Activated naive CD8-positive, alpha-beta T cell treated with anti-CD3 and anti-CD28 coated beads, Interleukin-2, amount 50 U/mL, for 24 hours (primary cell): ENCODE measurements at places on chromosomes 2 and 18.

GRCh38 chr2:203867561-203868200 lies at the start of gene CTLA4:
CTLA4 (plus strand) TSS chr2:203867771; CDS start chr2:203867943, 172 bp downstream.
- no peak for DNase-seq

DNA sequence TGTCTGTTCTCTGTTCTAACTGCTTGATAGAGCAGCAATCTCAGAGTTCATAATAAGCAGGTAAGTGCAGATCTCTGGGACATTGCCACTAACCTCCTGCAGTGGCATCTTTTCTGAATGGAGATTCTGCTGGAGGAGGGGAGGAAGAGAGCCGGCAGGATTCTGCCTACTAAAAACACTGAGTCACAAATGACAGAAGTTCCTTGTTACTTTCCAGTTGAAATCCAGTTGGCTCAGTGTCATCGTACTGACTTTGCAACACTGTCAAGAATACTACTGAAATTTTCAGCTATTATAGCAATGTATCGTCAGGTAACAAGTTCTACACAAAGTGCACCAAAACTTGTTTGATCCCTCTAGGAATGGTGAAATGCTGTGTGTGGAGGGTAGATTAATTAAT lies 79.6 kb upstream of the ST6GAL2 start:
- no peak for DNase-seq

GRCh38 chr2:165575044-165575615 lies 105.6 kb downstream of the CSRNP3 start:
- DNase-seq = no peak

DNA sequence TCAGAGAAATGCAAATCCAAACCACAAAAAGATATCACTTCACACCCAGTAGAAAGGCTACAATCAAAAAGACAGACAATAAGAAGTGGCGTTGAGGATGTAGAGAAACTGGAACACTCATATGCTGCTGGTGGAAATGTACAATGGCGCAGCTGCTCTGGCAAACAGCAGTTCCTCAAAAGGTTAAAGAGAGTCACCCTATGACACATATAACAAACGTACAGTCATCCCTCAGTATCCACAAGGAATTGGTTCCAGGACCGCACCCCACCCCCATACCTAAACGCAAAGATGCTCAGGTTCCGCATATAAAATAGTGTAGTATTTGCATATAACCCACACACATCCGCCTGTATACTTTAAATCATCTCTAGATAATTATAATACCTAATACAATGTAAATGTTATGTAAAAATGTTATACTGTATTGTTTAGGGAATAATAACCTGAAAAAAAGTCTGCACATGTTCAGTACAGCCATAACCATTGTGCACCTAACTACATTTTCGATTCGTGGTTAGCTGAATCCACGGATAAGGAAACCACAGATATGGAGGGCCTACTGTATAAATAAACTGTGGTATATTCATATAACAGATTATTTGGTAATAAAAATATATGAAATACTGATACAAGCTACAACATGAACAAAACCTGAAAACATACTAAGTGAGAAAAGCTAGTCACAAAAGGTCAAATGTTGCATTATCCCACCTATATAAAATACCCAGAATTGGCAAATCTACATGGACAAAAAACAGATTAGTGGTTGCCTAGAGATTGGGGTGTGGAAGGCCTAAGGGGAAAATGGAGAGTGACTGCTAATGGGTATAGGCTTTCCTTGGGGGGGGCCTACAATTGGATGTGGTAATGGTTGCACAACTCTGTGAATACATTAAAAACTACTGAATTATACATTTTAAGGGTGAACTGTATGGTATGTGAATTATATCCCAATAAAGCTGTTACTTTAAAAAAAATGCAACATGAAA lies 37.5 kb downstream of the UXS1 start:
- no peak for DNase-seq

DNA sequence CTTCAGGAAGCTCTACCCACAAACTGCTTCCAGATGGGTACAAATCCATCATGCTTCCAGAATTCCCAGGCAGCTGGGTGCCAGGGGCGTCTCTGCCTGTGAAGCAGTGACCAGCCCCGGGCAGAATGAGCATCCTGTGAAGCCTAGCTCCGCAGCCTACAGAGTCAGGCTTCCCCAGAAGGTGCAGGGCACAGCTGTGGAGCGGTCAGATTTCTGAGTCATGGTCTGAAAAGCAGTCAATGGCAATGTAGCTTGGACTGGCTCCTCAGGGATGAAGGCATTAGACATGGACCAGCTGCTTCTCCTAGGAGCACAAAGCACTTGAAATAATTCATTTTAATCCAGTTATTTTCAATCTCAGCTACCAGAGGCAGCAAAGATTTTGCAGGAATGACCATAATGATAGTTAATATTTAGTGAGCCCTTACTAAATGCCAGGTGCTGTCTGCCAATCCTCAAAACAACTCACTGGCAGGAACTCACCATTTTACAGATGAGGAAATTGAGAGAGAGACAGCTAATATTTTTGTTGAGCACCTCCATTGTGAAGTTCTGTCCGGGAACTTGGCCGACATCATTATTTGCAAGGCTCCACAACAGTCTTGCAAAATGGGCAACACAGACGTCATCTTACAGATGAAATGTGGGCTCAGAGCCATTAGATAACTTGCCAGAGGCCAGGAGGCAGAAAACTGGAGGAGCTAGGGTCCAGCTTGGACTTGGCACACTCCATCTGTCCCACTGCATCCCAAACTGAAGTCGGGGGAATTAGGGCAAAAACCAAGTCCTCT lies 31.7 kb downstream of the ACMSD start:
- DNase-seq = no peak

DNA sequence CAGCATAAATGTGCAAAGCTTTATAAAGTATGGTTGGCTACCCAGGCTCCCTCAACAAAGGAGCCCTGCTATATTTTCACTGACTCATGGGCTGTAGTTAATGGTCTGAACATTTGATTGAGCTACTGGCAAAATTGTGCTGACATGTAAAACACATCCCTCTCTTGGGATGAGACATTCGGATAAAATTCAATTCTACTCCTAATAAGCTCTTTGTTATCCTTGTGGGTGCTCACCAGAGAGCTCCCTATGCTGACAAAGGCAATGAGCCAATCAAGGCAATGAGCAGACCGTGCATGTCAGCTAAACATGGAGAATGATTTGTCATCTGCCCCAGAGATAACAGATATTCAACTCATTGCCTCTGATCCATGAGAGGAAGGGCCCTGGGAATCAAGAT lies 27.7 kb downstream of the SERPINB8 start:
- no peak for DNase-seq

DNA sequence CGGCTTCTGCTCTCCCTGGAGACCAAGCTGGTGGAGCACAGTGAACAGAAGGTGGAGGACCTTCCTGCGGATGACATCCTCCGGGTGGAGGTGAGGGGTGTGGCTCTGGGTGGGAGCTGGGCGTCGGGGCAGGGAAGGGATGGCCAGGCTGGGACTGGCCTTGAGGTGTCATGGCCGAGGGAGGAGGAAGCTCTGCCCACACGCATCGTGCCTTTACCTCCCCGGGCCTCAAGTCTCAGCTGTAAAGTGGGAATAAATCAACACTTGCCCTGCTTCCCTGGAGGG lies 98.2 kb downstream of the DYSF start:
- DNase-seq = no peak
